ENCODE measurements at places on chromosomes 4 and X. TPM values are rescaled to one million over a fixed set of nuclear protein-coding genes. Genes with fewer than 3 reads are reported as not detected.

IL2 gene
- not detected for total RNA-seq

SFRP2 gene
- total RNA-seq: 64.8 TPM

- H3K36me3 ChIP-seq: no peaks in the 10 kb centered on the region
- no peaks in the 10 kb centered on the region for H3K4me1 ChIP-seq
- no peak overlapping the region for H3K27ac ChIP-seq
- no peak overlapping the region for H3K4me3 ChIP-seq
- DNase-seq: no peak
Observed at GRCh38 chrX:7134981-7135380, 12.5 kb upstream of the STS start.

- H3K4me1 ChIP-seq: peaks cover 12% of the 10 kb centered on the region
- no peaks in the 10 kb centered on the region for H3K36me3 ChIP-seq
- no peak for DNase-seq
Observed at GRCh38 chr4:82433791-82434190, 3.4 kb downstream of the ENOPH1 start.

DNA sequence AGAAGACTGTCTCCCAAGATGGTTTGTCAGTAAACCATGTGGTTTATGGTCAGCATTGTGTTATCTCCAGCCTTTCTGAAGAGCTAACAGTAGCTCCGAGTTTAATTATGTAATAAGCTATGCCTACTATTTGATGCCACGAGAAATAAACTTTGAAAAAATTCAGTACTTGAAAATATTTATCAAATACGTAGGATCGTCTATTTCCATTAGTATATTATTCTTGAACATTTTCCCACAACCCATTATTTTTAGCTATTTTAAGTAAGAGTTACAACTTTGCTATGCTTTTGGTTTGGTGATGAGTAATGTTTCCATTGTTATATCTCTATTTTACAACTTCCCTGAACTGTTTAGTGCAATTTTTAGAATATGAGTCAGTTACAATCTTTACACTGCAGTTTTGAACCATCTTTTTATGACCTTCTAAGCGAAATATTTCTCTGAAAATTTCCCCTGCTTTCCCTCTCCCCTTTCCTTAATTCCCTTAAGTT lies 44.5 kb upstream of the TRIM2 start:
- no peak for DNase-seq
- H3K4me1 ChIP-seq: no peaks in the 10 kb centered on the region
- no peaks in the 10 kb centered on the region for H3K36me3 ChIP-seq
- H3K4me3 ChIP-seq: no peak overlapping the region

F8A2 gene
- total RNA-seq: not detected

- DNase-seq: no peak
- no peak overlapping the region for H3K27ac ChIP-seq
- no peak overlapping the region for H3K4me3 ChIP-seq
- no peaks in the 10 kb centered on the region for H3K36me3 ChIP-seq
- H3K27me3 ChIP-seq: no peaks in the 10 kb centered on the region
Observed at GRCh38 chr4:69888336-69888735, 28.4 kb upstream of the SULT1E1 start.

SLC4A4 gene
- total RNA-seq: 3.0 TPM

- no peaks in the 10 kb centered on the region for H3K36me3 ChIP-seq
- no peak overlapping the region for H3K27ac ChIP-seq
- DNase-seq: no peak
- no peaks in the 10 kb centered on the region for H3K27me3 ChIP-seq
- H3K4me3 ChIP-seq: no peak overlapping the region
Observed at GRCh38 chr4:180356766-180357165, 1886.4 kb upstream of the TENM3 start.

GRCh38 chr4:102139132-102139573 lies 206.1 kb downstream of the SLC39A8 start:
- H3K4me1 ChIP-seq: no peaks in the 10 kb centered on the region
- no peaks in the 10 kb centered on the region for H3K36me3 ChIP-seq
- no peaks in the 10 kb centered on the region for H3K27me3 ChIP-seq
- no peak for DNase-seq
- no peak overlapping the region for H3K27ac ChIP-seq

IGSF1 gene
- total RNA-seq: 0.71 TPM

TMEM175 gene
- 30.5 TPM for total RNA-seq

C4orf50 gene
- 0.16 TPM for total RNA-seq

MBNL3 gene
- 1.7 TPM for total RNA-seq

DNA sequence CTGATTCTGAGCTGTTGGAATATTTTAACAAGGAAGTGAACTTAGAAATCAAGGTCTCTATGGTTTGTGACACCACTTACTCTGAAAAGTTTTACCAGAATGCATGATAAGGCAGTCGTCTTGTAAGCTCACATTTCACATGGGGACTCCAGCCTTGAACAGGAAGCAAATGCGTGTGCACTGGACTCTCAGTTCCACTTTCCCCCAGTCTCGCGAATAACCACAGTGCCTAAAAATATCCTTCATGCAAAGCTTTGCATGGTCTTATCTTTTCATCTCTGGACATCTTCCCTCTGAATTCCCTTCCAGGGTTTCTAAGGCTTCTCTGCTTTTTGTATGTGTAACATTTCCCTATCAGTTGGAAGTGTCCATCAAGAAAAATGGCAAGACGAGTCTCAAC lies 581.8 kb downstream of the NLGN4X start:
- H3K4me3 ChIP-seq: no peak overlapping the region
- DNase-seq: no peak
- no peaks in the 10 kb centered on the region for H3K4me1 ChIP-seq
- H3K27ac ChIP-seq: no peak overlapping the region
- no peaks in the 10 kb centered on the region for H3K36me3 ChIP-seq
- no peaks in the 10 kb centered on the region for H3K27me3 ChIP-seq

KLKB1 gene
- 0.66 TPM for total RNA-seq

CYLC1 gene
- not detected for total RNA-seq

Measured in sigmoid colon (tissue), 7 donors.